ENCODE measurements at places on chromosomes 2 and 18. TPM values are rescaled to one million over a fixed set of nuclear protein-coding genes. Genes with fewer than 3 reads are reported as not detected.
A peak's percentile ranks its signal among the peaks of the same experiment; 100 is the strongest.

GRCh38 chr18:13641551-13642439 lies 84.6 kb downstream of the FAM210A start:
- H3K36me3 ChIP-seq: peaks cover 6% of the 10 kb centered on the region
- H3K4me3 ChIP-seq: no peak overlapping the region
- H3K27ac ChIP-seq: peak overlapping the region; percentile 38

DNA sequence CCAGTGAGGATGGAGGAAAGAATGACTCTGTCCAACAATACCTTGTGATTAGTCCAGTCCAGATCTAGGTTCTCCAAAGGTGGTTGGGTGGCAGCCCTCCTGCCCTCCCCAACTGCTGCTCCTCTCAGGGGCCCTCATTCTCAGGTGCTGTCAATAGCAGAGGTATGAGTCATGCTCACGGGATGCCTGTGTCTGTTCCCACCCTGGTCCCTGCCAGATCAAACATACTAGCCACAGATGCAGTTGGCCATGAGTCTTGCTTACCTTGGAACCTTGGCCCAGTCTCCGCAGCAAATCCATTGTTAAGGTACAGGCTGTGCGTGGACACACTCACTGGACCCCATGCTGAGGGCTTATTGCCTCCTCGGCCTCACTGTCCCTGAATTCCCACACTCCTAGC lies 24.9 kb upstream of the RPIA start:
- DNase-seq: no peak
- no peak overlapping the region for H3K4me3 ChIP-seq
- H3K27me3 ChIP-seq: no peaks in the 10 kb centered on the region

PIEZO2 gene
- total RNA-seq: 13.8 TPM

HOXD11 gene
- not detected for total RNA-seq

DNA sequence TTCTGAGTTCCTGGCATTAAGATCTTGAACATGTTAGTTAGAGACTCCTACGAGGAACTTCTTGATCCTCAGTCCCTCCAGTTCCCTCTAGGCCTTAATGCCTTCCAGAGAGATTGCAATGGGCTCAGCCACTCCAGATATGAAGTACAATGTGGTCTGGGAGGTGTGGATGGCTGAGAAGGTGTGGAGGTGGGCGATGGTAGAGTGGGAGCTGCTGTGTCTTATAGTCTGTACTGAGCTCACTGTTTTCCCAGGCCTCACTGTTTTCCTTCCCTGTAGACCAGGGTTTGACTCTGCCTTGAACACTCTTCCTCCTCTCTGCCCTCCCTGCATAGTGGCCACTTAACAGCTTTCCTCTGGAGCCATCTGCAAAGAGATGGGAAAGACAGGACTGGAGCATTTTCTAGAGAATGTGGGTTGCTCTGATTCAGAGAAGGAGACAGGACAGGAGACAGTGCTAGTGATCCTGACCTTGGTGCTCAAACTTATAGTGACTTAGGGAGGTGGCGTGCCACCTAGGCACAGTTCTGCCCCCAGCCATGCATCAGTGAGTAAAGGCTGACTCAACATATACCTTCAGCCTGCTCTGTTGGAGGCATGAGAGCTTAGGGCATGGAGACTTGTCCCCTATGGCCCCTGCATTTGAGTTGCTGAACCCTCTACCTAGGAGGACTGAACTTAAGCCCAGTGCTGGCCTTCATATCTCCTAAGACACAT lies 129.7 kb downstream of the TDRD15 start:
- no peak overlapping the region for H3K27ac ChIP-seq
- H3K27me3 ChIP-seq: no peaks in the 10 kb centered on the region
- no peaks in the 10 kb centered on the region for H3K36me3 ChIP-seq
- no peaks in the 10 kb centered on the region for H3K4me1 ChIP-seq
- no peak overlapping the region for H3K4me3 ChIP-seq

DNA sequence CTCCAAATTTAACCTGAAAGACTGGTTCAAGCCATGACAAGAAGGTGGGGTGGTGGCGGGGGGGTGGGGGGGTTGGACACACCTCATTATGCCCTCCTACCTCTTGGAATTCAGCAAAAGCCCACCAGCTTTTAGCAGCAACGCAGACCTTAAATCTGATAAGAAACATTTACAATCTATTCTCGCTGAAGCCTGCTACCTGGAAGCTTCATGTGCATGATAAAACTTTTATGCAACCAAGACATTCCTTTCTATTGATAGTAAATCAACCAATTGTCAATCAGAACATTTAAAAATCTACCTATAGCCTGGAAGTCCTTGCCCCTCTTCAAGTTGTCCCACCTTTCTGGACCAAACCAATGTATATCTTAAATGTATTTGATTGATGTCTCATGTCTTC lies 113.6 kb upstream of the FAM98A start:
- H3K4me3 ChIP-seq: no peak overlapping the region
- DNase-seq: no peak
- H3K27me3 ChIP-seq: no peaks in the 10 kb centered on the region
- no peak overlapping the region for H3K27ac ChIP-seq

DLGAP1 gene
- 0.73 TPM for total RNA-seq

DNA sequence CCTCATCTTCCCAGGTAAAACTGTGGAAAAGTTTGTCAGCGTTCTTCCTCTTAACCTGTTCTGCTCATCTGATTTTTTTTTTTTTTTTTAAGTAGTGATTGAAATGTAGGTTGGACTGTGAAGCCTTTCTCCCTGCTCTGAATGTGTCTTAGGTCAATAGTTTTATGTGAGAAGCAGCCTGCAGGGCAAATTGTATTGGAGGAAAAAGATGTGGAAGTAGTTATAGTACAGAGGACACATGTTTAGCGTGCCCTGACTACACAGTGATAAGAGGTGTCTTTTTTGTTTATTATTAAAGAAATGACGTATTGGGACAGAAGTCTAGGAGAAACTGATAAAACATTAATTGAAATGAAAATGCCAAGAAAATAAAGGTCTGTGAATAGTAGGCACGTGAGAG lies 1.5 kb downstream of the MTA3 start:
- DNase-seq: no peak
- no peak overlapping the region for H3K4me3 ChIP-seq
- H3K4me1 ChIP-seq: peaks cover 16% of the 10 kb centered on the region
- no peaks in the 10 kb centered on the region for H3K27me3 ChIP-seq
- H3K27ac ChIP-seq: no peak overlapping the region

GRCh38 chr18:8966821-8967220 lies 135.7 kb upstream of the NDUFV2 start:
- H3K36me3 ChIP-seq: no peaks in the 10 kb centered on the region
- H3K27me3 ChIP-seq: no peaks in the 10 kb centered on the region
- DNase-seq: no peak
- H3K4me3 ChIP-seq: no peak overlapping the region
- H3K4me1 ChIP-seq: no peaks in the 10 kb centered on the region

GPR155 gene
- 10.9 TPM for total RNA-seq

GRCh38 chr2:121688820-121689219 lies 39.6 kb upstream of the CLASP1 start:
- no peaks in the 10 kb centered on the region for H3K27me3 ChIP-seq
- no peaks in the 10 kb centered on the region for H3K36me3 ChIP-seq
- DNase-seq: no peak
- no peaks in the 10 kb centered on the region for H3K4me1 ChIP-seq
- H3K27ac ChIP-seq: no peak overlapping the region

RSAD2 gene
- 4.9 TPM for total RNA-seq

GPATCH11 gene
- 10.6 TPM for total RNA-seq

GRCh38 chr2:101976891-101977290 lies 14.9 kb upstream of the IL1R2 start:
- no peaks in the 10 kb centered on the region for H3K36me3 ChIP-seq
- H3K4me1 ChIP-seq: peaks cover 25% of the 10 kb centered on the region
- H3K27ac ChIP-seq: no peak overlapping the region
- no peak for DNase-seq
- H3K4me3 ChIP-seq: no peak overlapping the region

GRCh38 chr2:148184976-148185375 lies 164.1 kb downstream of the MBD5 start:
- no peaks in the 10 kb centered on the region for H3K36me3 ChIP-seq
- H3K27me3 ChIP-seq: no peaks in the 10 kb centered on the region
- DNase-seq: no peak
- H3K4me3 ChIP-seq: no peak overlapping the region

GRCh38 chr2:136378712-136379595 lies 261.0 kb upstream of the CXCR4 start:
- H3K27ac ChIP-seq: no peak overlapping the region
- H3K27me3 ChIP-seq: no peaks in the 10 kb centered on the region
- peak; percentile 55 for DNase-seq
- no peak overlapping the region for H3K4me3 ChIP-seq
- H3K4me1 ChIP-seq: peaks cover 3% of the 10 kb centered on the region

AQP12A gene
- total RNA-seq: not detected

- no peak for DNase-seq
- H3K27me3 ChIP-seq: no peaks in the 10 kb centered on the region
- no peak overlapping the region for H3K27ac ChIP-seq
- no peak overlapping the region for H3K4me3 ChIP-seq
- peaks cover 13% of the 10 kb centered on the region for H3K4me1 ChIP-seq
- no peaks in the 10 kb centered on the region for H3K36me3 ChIP-seq
Observed at GRCh38 chr2:217710211-217710765, 292.5 kb downstream of the TNS1 start.

GRCh38 chr2:100786297-100786658 lies 33.7 kb upstream of the NPAS2 start:
- no peaks in the 10 kb centered on the region for H3K27me3 ChIP-seq
- H3K27ac ChIP-seq: peak overlapping the region; percentile 84
- peak; percentile 90 for DNase-seq

GRCh38 chr2:28387082-28387960 lies 5.3 kb upstream of the FOSL2 start:
- peaks cover 8% of the 10 kb centered on the region for H3K4me1 ChIP-seq
- no peaks in the 10 kb centered on the region for H3K36me3 ChIP-seq
- no peak overlapping the region for H3K4me3 ChIP-seq
- no peak for DNase-seq
- no peaks in the 10 kb centered on the region for H3K27me3 ChIP-seq
- H3K27ac ChIP-seq: no peak overlapping the region

DNA sequence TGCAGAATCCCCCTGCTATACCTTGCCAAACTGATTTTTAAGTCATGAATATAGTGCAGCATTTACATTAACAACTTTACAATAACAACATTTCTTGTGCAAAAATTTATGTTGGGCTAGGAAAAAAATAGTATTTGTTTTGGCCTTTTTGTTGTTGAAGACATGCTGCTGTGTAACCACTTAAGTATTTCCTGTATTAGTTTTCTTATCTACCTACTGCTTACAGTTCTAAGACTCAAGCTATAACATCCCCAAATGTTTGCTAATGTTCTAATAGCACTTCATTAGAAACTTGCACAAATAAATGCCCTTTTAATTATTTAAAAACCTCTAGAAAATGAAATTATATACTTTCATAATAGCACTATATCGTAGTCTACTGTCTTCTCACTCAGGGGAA lies 154.3 kb upstream of the DOCK10 start:
- no peak overlapping the region for H3K4me3 ChIP-seq
- no peaks in the 10 kb centered on the region for H3K36me3 ChIP-seq
- no peak overlapping the region for H3K27ac ChIP-seq
- no peak for DNase-seq
- no peaks in the 10 kb centered on the region for H3K27me3 ChIP-seq
- H3K4me1 ChIP-seq: no peaks in the 10 kb centered on the region

DNA sequence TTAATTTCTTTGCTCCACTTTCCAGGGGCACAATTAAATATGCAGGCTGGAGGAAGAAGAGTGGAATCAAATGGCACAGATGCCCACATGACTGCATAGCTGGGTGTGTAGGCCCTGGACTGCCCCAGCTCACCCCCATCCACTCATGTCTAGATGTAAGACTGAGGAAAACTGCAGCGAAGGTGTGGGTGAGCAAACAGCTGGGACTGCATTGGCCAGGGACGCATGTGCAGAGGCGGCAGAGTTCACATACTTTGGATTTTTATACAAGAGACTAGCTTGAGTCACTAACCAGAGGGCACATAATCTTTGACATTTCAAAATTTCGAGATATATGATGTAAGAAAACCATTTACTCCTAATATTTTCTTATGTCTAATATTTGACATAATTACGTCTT lies 60.1 kb downstream of the SPIRE1 start:
- no peak overlapping the region for H3K4me3 ChIP-seq
- no peaks in the 10 kb centered on the region for H3K27me3 ChIP-seq
- H3K4me1 ChIP-seq: no peaks in the 10 kb centered on the region

GRCh38 chr2:135890835-135891234 lies 14.6 kb upstream of the MCM6 start:
- no peak overlapping the region for H3K4me3 ChIP-seq
- H3K36me3 ChIP-seq: no peaks in the 10 kb centered on the region
- no peak overlapping the region for H3K27ac ChIP-seq
- no peaks in the 10 kb centered on the region for H3K27me3 ChIP-seq

GRCh38 chr18:56402872-56403516 lies 235.4 kb downstream of the TXNL1 start:
- no peak overlapping the region for H3K4me3 ChIP-seq
- DNase-seq: no peak
- no peak overlapping the region for H3K27ac ChIP-seq
- H3K4me1 ChIP-seq: no peaks in the 10 kb centered on the region
- no peaks in the 10 kb centered on the region for H3K27me3 ChIP-seq

- H3K4me3 ChIP-seq: no peak overlapping the region
- no peaks in the 10 kb centered on the region for H3K27me3 ChIP-seq
- H3K36me3 ChIP-seq: no peaks in the 10 kb centered on the region
- no peak for DNase-seq
Observed at GRCh38 chr18:55544014-55544413, 44.0 kb downstream of the TCF4 start.

SAG gene
- not detected for total RNA-seq

DNA sequence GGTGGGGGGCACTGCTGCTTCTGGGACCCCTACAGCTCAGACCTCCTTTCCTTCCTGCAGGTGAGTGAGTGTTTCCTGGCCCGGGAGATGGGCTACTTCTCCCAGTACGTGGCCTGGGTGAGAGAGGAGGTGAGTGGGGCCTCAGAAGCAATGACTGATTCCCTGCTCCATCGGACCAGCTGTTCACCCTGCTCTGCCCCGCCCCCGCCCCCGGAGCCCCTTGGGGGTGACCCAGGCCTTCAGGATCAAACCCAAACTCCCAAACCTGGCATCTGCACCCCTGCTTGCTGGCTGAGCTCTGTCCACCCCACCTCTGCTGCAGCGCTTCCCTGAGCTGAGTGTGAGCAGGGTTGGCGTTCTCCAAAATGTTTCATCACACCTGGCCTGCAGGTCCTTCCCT lies 9.8 kb upstream of the KCNIP3 start:
- DNase-seq: no peak
- no peaks in the 10 kb centered on the region for H3K27me3 ChIP-seq
- H3K27ac ChIP-seq: no peak overlapping the region
- no peak overlapping the region for H3K4me3 ChIP-seq
- H3K4me1 ChIP-seq: no peaks in the 10 kb centered on the region
- no peaks in the 10 kb centered on the region for H3K36me3 ChIP-seq

G6PC2 gene
- total RNA-seq: not detected

GRCh38 chr2:204040016-204040415 lies 103.5 kb downstream of the ICOS start:
- H3K4me1 ChIP-seq: no peaks in the 10 kb centered on the region
- no peak overlapping the region for H3K27ac ChIP-seq
- DNase-seq: no peak
- H3K4me3 ChIP-seq: no peak overlapping the region
- no peaks in the 10 kb centered on the region for H3K36me3 ChIP-seq

SDC1 gene
- 25.0 TPM for total RNA-seq

- H3K4me3 ChIP-seq: no peak overlapping the region
- no peaks in the 10 kb centered on the region for H3K27me3 ChIP-seq
- no peaks in the 10 kb centered on the region for H3K36me3 ChIP-seq
- peak overlapping the region; percentile 96 for H3K27ac ChIP-seq
Observed at GRCh38 chr2:69740502-69740951, 1.4 kb upstream of the ANXA4 start.
